Motor neuron (in vitro differentiated cells): ENCODE measurements at places on chromosomes 11 and 22.

DNA sequence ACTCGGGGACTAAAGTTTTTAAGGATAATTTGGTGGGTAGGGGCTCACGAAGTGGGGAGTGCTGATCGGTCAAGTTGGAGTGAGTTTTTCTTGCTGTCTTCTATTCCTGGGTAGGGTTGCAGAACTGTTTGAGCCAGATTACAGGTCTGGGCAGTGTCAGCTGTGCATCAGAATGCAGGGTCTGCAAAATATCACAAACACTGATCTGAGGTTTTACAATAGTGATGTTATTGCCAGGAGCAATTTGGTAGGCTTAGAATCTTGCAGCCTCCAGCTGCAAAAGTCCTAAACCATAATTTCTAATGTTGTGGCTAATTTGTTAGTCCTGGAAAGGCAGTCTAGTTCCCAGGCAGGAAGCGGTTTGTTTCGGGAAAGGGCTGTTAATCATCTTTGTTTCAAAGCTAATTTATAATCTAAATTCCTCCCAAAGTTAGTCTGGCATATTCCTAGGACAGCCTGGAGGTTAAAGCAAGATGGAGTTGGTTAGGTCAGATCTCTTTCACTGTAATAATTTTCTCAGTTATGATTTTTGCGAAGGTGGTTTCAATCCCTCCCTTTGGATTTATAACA lies 39.7 kb upstream of the CALCA start:
- no peak for ATAC-seq

DNA sequence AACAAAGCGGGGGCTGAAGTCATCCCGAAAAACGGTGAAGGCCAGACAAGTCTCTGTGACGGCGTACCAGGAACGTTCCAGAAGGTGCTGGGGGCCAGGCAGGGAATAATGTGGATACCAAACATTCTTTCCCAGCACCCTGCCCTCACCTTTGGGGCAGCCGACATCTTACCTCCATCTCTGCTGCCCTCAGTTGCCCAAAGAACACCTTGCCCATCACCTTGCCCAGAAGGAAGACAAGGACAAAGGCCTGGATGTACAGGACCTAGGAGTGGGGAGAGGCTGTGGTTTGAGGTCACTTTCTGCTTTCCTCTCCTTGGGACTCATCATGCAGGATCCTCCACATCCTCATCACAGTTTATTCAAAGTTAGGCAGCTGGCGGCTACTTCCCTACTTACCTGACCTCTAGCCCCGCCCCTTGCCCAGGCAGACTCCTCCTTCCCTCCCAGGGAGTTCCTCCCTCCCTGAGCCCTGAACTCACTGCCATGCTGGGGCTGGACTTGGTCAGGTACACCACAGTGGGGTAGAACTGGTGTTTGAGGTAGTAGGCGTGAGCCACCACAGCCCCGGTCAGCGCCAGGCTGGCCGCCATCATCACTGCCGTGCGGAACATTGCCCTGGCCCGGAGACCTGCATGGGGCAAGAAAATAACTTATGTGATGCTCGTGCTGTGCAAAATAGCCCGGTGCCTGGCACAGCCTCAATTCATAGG lies 1.2 kb downstream of the SYVN1 start:
- no peak for ATAC-seq

GRCh38 chr11:19988598-19988997 lies 171.7 kb downstream of the DBX1 start:
- ATAC-seq = peak; percentile 27

DNA sequence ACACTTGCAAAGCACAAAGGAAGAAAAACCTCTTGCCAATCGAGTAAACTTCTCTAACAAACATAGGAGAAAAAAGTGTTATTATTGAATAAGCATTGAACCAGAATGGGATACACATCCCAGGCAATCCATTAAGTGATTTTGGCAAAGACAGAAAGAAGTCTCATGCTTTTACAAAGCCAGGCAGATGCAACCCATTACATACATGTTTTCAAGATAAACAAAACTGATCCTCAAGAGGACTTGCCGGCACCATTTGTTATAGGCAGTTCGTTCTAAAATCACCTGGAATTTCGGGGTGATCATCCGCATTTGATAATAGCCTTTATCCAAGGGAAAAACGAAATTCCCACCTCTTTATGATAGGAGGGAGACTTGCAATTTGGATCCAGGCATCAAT lies 97.5 kb upstream of the RAG2 start:
- ATAC-seq = no peak

DNA sequence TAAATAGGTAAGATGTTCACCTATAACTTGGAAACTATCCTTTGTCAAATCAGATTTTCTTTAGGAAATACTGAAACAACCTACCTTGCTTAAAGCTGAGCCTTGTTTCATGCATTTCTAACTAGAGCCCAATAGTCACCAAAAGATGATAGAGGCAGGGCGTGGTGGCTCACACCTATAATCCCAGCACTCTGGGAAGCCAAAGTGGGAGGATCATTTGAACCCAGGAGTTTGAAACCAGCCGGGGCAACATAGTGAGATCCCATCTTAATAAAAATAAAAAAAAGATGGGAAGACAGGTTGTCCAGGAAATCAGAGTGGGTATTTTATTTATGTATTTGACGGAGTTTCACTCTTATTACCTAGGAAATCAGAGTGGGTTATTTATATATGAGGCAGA lies 38.3 kb downstream of the DDX6 start:
- ATAC-seq = no peak

GRCh38 chr11:70359451-70360205 lies 38.7 kb upstream of the CTTN start:
- no peak for ATAC-seq

DNA sequence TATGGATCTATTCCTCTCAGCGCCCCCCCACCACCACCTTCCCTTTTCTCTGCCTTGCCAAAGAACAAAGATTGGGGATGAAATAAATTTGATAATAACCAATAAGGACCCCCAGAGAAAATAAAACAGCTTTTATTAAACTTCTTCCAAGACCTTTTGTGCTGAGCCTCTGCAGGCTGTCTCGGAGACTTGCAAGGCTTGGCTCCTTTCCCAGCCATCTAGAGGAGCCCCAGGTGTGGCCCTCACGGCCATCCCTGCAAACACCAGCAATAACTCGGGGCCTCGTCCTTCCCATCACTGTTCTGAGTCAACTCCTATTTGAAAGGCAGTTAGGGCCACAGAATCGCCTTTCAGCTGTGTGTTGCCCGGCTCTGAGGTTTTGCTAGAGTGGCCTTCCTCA lies 51.2 kb upstream of the LMO1 start:
- ATAC-seq = no peak

DNA sequence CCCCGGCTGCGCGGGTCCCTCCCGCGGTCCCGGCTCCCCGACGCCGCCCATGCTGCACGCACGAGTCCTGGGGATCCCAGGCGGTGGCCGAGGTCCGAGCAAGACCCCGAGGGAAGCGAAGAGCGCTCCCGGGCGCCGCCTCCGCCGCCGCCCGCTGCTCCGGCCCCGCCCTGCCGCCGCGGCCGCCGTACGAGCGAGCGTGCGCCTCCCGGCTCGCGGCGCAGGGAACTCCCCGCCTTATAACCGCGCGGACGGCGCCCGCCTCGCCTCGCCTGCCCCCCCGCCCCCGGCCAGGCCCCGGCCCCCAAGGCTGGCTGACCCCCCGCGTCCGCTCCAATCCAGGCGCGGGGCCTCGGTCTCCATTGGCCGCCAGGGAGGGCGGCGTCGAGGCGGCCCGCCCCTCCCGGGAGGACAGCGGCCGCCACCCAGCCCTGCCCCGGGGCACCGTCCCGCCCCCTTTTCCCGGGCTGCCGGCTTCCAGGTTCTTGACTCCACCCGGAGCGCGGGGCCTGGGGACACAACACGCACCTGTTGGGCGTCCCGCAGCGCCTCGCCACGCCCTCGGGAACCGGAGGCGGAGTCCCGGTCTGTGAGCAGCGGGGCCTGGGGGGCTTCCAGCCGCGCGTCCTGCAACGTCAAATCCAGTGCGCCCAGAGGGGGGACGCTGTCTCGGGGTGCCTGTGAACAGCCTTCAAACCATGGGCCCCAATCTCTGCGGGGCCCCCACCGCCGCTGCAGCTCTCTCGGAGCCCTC lies at the start of gene FADS3:
Gene FADS3 (minus strand): TSS at position 215 of the 754 bp plus-strand sequence. CDS start 164 bp downstream, at position 51.
- ATAC-seq = peak; percentile 71

DNA sequence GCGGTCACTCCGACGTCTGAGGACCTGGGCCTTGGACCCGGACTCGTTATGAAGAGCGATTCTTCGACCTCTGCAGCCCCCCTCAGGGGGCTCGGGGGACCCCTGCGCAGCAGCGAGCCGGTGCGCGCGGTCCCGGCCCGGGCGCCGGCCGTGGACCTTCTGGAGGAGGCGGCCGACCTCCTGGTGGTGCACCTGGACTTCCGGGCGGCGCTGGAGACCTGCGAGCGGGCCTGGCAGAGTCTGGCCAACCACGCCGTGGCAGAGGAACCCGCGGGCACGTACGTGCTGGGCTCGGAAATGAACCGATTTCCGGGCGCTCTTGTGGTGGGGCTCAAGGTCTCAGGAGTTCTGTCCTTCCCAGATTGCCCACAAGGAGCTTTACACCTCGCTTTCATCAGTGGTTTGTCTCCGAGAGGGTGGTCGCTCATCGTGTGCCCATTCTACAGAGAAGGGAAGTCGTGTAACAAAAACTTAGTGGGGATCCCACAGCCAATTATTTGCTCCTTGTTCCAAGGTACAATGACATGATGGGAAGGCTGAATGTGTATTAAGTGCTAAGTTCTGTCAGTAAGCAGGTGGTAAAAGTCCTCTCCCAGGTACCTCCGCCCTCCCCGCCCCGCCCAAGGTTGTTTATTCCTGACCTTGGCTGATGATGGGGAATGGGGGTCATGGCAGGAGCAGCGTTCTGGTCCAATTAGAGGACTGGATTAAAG lies 695 bp downstream of the PEX26 start:
- ATAC-seq = peak; percentile 6

DNA sequence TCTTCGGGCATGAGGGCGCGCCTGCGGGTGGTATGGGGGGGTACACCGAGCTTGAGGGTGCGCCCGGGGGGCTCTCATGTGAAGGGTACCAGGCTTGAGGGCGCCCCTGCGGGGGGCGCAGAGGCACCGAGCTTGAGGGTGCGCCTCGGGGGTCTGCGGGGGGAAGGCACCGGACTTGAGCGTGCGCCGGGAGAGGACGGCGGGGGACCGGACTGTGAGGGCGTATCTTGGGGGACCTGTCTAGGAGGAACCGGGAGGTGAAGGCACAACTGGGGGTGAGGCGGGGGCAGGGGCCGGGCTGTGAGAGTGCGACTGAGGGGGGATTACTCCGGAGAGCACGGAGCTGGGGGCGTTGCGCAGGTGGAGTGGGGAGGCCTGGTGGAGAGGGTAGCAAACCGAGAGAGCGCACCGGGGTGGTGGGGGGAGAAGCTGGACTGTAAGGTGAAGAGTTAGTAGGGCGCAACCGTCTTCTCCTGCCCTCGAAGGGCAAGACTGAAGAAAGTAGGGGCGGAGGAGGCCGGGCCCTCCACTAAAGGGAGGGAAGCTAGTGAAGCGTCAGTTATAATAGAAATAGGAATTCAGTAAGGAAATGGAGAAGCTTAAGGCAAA lies 1.1 kb upstream of the DDX6 start:
- peak; percentile 0 for ATAC-seq

- no peak for ATAC-seq
Measured at GRCh38 chr11:65206441-65206841, 24.7 kb downstream of the CAPN1 start.

DNA sequence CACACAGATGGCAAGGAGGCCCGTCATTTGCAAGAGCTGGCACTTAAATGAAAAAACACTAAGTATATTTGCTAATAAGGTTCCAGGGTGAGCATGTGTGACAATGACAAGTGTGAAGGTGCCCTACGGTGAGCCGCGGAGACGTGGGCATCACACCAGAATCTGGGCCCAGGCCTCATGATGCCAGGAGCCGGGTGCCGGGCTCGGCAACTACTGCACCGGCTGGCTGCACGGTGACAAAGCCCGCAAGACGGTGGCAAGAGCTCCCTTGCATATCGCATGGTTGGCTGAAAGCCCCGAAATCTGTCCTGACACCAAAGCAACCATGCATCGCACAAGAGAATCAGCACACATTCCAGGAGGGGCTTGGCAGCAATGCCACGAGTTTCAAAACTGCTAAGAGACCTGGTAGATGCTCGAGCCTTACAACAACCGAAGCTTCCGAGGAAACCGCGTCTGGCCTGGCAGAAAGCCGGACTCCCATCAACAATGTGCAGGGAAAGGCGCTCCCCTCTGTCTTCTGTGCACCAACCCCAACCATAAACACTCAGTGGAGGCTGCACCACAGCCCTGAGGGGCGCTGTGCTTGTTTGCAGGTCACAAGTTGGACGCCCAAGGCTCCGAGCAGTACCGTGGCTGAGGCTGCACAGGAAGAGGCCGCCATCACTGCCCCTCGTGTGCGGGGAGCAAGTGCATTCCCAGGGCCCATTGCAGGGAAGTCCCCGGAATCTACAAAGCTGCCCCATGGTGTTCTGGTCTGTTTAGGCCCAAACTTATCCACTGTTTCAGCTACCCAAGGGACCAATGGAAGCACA lies 339.7 kb downstream of the CTTN start:
- ATAC-seq = no peak

DNA sequence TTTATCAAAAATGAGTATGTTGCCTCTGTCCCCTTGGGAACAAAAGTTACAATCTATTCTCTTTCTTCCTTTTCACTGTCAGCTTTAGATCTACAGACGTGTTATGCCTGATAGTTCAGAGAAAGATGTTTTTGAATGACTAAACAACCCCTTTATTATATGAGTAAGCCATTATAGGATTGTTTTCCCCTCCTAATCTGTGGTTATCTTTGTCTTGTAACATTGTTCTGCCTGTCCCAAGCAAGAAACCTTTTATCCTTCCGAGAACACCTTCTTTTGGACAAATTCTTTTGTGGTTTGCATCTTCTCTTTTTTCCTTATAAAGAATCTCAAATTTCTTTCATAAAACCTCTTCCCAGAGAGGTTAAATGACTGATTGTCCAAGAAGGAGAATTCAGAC lies 208.4 kb downstream of the DDX10 start:
- no peak for ATAC-seq

- no peak for ATAC-seq
Measured at GRCh38 chr11:33874433-33874832, 17.4 kb downstream of the LMO2 start.

DNA sequence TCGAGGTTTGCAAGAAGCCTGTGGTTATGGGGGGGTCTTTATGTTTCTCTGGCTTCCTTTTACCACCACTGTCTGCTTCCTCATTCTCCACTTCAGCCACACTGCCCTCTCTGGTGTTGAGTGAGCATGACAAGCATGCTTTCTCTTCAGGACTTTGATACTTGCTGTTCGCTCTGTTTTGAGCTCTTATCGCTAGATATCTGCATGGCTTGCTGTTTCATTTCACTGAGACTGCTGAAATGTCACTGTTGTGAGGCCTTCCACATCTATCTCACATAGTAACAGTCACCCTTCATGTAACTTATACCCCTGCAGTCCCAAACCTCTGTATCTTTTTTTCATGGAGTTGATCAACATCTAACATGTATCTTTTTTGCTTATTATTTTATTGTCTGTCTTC lies 59.8 kb downstream of the TMEM135 start:
- ATAC-seq = peak; percentile 53

DNA sequence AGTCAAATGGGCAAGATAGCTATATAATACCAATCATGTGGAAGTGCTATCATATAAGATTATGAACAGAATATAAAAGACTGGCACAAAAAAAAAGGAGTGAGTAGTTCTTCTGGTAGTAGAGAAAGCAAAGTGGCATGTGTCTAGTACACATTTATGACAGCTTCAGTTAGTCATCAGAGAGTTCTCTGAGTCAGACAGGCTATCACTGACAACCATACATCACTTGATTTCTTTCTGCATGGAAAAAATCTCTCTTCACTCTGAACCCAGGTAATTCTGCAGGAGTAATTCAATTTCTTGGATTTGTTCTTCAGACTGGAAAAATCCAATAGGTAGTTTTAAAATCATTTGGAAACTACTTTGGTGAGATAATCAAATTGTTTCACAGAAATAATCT lies 286.8 kb upstream of the ANO3 start:
- ATAC-seq = no peak
